RKO (cell line): ENCODE measurements at places on chromosomes 1 and 21.

- DNase-seq, result no peak
These were observed 204.7 kb downstream of the LHX8 start for GRCh38 chr1:75338616-75339483.

- DNase-seq, result peak; percentile 79
These were observed 14.2 kb downstream of the CAPN2 start for GRCh38 chr1:223726380-223727001.

- no peak for DNase-seq
These were observed 34.2 kb upstream of the ABCD3 start for GRCh38 chr1:94383966-94384408.

DNA sequence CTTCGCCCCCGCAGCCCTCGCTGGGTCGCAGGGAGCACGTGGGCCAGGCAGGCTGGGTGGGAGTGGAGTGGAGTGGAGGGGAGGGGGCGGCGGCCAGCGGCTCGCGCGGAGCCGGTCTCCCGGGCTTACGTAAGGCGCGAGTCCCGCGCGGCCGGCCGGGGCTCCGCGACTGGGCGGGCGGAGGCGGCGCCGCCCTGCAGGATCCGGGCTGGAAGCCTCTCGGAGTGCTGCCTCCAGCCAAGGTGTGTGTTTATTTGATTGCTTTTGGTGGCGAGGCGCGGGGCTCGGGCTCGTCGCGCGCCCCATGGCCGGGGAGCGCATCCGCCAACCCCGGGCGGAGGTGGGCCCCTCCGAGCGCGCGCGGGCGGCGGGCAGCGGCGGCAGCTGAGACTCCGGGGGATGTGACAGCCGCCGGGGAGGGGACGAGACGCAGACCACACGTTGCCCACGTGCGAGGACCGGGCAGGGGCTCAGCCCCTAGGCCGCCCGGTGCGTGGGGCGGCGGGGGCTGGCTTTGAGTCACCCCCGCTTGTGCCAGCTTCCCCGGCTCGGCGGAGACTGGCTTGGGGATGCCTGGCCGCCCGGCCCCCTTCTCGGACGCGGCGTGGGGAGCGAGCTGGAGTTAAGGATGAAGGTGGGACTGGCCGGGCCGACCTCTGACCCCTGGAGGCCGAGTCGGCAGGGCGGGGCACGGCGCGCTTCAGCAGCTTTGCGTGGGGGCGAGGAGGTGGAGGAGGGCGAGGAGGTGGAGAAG, 402 bp upstream of the AK4 start:
- peak; percentile 62 for DNase-seq

DNA sequence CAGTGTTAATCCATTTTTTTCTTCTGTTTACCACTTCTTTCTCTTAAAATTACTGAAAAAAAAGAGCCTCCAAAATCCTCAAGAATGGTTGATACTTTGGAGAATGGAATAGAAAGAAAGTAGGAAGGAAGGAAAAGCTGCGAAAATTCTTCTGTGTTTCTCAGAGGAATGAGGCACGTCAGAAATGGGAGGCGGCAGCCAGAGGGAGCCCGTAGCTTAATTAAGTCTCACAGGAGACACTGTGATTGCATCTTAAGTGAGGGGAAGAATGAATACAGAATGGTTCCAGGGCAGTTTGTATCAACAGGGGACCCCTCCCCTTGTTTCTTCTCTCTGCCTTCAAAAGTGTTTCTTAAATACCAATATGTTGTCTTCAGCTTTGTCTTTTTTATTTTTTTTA, 1099.5 kb downstream of the PLA2G4A start:
- DNase-seq, result peak; percentile 68

- no peak for DNase-seq
These were observed 13.3 kb downstream of the LDLRAD2 start for GRCh38 chr1:21825393-21825792.
